Adipocyte (in vitro differentiated cells): ENCODE measurements at places on chromosomes 2 and 18.
A peak's percentile ranks its signal among the peaks of the same experiment; 100 is the strongest.

DNA sequence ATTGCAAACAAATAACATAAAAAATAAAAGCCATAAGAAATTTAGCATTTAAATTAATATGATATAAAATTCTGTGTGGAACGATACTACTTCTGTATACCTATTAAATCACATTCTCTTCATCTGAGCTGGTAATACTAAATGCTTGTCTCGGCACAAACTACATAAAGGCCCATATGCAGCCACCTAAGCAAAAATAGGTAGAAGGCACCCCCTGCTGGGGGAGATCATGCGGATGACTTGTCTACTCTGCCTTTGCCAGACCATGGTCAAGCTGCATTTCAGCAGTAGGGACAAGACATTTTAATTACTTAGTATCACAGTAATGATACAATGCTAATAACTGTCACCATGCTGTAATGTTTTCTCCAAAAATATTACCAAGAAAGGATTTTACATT lies 108.0 kb downstream of the CDH19 start:
- DNase-seq: no peak

- DNase-seq: no peak
Observed at GRCh38 chr2:192128655-192129054, 66.1 kb downstream of the TMEFF2 start.

DNA sequence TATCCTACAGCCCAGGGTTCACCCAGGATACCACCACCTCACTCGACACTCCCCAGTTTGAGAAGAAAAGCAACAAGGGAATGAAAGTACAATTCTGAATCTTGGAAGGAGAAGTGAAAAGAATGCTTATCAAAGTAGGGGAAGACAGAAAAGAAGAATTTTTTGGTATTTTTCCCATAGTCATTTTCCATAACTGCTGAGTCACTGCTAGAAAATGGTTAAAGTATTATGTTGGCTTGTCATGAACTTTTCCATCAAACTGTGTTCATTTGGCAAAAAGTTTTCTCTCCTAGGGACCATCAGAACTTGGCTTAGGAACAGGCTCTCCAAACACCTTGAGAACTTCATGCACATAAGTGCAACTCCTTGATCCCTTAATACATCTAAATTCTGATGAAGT lies 192.0 kb downstream of the BCL11A start:
- peak; percentile 7 for DNase-seq

DNA sequence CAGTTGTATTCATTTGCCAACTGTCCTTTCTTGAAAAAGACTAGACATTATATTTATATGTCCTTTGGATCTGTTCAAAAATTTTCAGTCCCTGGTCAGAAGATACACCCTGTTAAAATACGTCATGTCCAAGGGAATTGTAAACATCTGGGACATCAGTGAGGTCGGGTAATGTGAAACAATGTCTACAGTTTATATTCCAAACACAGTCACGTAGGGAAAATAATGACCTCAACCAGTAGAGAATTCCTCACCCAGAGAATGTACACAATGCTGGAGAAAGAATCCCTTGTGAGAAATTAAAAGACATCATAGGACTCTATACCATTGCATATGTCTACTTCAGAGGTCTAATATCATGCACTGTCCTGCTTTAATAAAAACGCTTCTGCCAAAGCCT lies 888.0 kb upstream of the CHAC2 start:
- no peak for DNase-seq

DNA sequence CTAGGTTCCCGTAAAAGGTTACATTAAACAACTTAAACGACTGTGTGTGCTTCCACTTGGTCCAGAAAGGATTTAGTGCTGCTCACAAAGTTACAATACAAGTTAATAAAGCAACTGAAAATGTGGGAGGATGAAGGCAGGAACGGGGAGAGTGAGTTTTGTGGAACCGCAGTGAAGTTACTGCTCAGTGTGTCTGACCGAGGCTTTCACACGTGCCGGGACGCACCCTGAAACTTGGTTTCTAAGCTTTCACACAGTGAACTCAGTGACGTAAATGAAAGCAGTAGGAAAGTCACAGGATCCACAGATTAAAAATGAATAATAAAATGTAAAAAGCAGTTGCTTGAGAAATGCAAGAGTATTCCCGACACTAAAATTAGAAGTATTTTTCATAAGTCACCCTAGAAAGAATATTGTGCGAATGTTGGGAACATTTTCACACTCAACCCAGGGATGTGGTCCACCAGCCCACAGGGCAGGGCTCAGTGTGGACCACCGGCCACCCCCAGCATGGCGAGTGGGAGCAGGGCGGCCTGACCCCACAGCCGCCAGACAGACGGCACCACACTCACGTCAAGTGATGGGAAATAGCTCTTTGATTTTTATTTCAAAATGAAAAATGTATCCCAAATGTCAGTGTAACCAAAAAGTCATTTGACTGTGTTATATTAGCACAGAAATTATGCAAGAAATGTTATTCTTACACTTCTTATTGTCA lies 32.6 kb upstream of the CHMP1B start:
- DNase-seq: no peak
